ENCODE measurements at places on chromosomes 7 and 10.

GRCh38 chr10:97882142-97883091, 32.8 kb downstream of the GOLGA7B start:
- no peak for DNase-seq

- no peak for DNase-seq
These were observed at the start of gene MBL2 for GRCh38 chr10:52772623-52773022. Gene MBL2, minus strand, starts transcription at chr10:52772784. Its CDS starts 1,149 bp downstream, at chr10:52771635.

GRCh38 chr10:80081801-80082750, 3.6 kb downstream of the TMEM254 start:
- no peak for DNase-seq

- no peak for DNase-seq
These were observed 32.8 kb downstream of the ADRA2A start for GRCh38 chr10:111109501-111110242.

DNA sequence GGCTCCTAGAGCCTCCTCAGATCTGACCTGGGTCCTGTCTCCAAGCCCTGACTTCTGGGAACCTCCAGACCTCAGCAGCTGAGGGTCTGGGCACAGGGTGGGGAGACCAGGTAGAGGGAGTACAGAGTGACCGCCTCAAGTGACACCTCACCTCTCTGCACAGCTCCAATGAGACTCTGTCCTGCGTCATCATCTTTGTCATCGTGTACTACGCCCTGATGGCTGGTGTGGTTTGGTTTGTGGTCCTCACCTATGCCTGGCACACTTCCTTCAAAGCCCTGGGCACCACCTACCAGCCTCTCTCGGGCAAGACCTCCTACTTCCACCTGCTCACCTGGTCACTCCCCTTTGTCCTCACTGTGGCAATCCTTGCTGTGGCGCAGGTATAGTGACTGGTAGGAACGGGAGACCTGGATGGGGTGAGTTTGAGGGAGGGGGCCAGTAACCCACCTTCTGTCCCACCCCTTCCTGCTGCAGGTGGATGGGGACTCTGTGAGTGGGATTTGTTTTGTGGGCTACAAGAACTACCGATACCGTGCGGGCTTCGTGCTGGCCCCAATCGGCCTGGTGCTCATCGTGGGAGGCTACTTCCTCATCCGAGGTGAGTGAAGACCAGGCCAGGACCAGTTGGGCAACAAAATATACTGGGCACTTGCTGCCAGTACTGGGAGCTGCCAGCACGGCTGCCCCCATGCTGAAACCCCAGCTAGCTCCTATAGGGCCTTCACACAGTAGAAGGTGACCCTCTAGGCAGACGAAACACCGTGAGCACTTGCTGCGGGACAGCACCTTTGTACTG, 17.8 kb downstream of the SMO start:
- no peak for DNase-seq

- DNase-seq = no peak
These were observed 23.9 kb downstream of the CUX1 start for GRCh38 chr7:101841328-101841727.

DNA sequence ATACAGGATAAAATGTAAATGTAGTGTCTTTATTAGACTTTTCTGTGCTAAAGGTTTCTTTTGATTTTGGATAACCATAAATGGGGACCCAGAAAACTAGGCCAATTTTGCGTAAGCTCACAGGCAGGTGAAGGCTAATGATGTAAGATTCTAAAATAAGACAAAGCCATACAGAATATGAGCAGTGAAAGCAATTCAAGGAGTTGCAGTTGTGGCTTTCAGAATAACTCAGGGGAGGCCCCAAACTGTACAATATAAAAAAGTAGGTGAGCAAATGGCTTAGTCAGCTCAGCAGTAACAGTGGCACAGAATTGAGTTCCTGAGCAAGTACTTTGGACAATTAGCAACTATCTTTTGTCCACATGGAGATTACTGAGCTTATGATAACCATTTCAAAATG, 81.7 kb upstream of the NRP1 start:
- DNase-seq = no peak

DNA sequence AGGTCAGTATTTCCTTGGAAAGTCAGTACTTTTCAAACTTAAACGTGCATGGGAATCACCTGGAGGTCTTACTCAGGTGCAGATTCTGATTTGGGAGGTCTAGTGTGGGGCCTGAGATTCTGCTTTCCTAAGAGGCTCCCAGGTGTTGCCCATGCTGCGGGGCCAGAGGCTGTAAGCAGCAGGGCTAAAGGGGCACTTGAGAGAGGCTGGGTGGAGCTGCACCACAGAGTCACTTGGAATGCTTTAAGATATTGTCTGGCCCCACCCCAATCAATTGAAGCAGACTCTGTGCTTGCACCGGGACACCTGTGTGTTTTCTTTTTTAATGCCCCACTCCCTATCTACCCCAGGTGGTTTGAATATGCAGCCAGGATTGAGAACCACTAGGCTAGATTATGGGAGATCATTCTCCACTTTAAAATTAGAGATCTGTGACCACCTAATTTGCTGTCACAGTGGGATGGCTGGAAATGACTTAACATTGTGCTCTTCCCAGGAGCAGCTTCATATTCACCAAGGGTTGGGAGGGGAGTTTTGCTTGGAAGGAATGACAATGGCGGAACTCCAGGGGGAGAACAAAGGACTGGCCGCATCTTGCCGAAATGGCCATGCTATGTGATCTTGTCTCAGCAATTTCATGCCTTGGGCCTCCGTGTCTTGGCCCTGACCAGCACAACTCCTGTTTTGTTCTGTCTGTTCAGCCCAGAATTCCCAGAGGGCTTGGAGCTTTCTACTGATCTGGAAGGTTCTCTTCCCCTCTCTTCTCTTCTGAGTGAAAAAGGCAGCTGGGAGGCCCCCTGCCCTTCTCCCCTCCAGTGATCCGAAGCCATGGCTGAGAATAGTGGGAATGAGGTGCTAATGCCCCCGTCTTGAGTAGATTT, 80.2 kb downstream of the FAM241B start:
- no peak for DNase-seq

DNA sequence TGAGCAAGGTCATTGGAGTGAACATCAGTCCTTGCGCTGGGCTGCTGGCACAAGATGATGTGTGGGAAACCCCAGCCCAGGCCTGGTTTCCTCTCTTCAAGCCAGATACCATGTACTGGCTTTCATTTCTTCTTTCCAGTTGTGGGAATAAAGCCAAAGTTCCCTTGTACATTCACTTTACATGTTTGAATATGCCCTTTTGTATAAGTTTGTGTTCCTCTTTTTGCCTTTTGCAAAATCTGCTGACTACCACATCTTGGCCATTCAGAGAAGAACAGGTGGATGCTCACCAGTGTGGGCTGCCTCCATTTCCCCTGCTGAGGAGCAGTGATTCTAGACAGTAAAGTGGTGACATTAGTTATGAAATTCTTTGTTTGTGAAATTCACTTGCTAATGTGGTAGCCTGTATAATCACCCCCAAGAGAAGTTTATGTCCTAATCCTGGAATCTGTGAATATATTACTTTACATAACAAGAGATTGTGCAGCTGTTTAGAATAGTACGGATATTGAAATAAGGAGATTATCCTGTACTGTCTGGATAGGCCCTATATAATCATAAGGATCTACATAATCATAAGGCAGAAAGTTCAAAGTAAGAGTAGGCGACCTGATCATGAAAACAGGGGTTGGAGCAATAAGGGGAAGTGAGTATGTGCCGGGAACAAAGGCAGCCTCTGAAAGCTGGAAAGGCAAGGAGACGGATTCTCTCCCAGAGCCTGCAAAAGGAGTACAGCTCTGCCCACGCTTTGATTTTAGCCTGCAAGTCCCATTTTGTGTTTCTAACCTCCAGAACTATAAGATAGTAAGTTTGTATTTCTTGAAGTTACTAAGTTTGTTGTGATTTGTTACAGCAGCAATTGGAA, 18.8 kb upstream of the AOAH start:
- DNase-seq = no peak

DNA sequence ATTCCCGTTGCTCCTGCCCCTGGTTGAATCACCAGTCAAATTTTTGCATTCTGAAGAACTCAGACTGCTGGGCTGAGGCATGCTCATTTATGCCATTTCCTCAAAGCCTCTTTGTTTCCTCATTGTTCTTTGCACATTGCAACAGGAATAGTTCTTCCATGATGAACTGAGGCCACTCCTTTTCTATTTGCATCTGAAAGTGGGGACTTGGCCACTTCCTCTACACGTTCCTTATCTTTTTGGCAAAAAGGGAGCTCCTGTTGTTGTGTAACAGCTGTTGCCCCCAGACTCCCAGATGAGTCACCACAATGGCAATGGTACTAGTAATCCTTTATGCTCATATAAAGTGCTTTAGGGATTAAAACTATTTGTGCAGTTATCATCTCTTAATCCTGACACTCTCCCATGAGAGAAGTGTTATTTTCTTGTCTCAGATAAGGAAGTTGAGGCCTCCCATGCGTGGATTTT, 20.1 kb upstream of the ITPRID1 start:
- DNase-seq = no peak

DNA sequence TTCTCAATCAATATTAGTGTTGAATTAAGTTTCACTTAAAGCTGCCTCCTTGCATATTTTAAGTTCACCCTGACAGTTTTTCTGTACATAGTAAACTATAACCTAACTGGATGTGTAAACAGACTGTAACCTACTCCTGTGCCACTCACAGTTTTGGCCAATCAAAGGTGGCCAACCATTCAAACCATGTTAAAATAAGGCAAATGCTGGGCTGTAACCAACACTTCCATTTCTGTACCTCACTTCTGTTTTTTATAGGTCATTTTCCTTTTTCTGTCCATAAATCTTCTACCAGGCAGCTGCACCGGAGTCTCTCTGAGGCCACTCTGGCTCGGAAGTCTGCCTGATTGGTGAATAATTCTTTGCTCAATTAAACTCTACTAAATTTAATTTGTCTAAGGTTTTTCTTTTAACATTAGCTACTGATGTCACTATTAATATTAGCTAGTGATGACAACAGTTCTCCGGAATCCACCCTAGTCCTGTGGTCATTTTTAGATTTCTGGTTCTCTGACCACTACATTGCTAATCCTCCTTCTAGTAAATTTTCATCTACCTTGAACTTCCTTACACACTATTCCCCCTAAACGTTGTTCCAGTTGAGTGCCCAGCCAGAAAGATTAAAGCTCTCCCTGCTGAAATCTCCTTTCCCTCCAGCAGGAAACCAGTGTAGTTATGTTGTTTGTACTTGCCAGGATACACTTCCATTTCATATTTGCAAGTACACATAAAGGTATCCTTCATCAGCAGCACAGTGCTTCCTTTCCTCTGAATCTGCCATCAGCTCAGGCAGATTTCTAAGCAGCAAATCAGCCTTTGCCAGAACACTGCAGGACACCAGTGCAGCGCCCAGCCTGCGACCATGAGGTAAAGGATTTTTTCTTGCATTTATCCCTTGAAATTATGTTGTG, 18.6 kb upstream of the IFIT2 start:
- DNase-seq = no peak

DNA sequence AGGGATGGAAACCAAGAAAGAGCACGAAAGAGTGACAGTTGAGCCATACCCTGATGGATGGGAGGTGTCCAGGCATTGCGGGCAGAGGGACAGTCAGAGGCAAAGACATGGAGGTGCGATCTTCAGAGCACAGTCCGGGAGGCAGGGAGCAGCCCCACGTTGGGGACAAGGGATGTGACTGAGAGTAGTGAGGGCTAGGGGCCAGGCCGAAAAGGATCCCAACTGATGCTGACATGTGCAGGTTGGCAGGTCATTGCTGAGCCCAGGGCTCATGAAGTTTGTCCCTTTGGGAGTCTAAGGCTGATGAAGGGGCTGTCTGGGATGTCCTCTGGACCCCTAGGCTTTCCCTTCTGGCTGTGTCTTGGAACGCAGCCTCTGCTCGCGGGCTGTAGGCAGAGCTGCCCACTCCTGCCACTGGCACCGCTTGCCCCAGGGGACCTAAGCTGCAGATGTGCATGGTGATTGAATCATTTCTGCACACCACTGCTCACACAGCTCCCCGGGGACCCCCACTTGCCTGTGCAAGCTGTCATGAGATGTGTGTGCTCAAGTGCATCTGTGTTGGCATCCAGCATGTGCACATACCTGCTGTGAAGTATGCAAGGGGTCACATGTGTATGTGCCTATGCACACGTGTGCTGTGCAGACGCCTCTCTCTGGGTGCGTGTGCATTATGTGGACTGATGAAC, 125.1 kb downstream of the ZMIZ1 start:
- DNase-seq = no peak

GRCh38 chr10:7478727-7479457, 68.1 kb upstream of the SFMBT2 start:
- no peak for DNase-seq

GRCh38 chr7:32318300-32319011, 171.7 kb downstream of the LSM5 start:
- no peak for DNase-seq

GRCh38 chr7:123774496-123774895, 25.7 kb upstream of the WASL start:
- DNase-seq = no peak

DNA sequence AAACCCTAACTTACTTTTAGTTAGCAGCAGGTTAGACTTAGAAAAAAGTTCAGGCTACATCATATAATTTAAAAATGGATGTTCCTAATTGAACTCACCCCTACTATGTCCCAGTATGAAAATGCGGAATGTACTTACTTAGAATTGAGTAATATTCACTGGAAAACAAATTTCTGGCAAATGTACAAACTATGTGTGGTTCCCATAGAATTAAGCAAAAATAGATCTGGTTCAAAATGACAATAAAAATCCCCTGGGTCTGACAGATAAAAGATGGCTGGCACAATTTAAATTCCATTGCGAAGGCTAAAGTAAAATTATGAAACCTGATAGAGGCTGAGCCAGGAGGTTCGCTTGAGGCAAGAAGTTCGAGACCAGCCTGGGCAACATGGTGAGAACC, 42.4 kb upstream of the PRKAR2B start:
- no peak for DNase-seq

GRCh38 chr10:14707481-14707880, 67.2 kb downstream of the FAM107B start:
- DNase-seq = no peak

DNA sequence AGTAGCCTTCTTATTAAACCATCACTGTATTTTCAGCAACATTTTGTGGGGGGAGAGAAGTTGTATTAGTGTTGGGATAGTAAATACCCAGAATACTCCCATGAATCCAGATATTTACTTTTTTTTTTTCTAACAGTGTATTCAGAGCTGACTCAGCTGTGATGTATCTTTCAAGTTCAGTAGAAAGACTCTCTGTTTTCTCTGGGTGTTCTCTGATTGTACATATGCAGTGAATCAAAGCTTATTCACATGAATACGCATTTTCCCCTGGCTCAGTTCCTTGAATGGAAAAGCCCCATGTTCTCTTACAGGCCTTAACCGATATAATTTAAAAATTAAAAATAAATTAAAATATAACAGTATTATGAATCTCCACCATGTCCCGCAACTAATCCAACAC, 1.3 kb downstream of the TFPI2 start:
- DNase-seq = no peak

DNA sequence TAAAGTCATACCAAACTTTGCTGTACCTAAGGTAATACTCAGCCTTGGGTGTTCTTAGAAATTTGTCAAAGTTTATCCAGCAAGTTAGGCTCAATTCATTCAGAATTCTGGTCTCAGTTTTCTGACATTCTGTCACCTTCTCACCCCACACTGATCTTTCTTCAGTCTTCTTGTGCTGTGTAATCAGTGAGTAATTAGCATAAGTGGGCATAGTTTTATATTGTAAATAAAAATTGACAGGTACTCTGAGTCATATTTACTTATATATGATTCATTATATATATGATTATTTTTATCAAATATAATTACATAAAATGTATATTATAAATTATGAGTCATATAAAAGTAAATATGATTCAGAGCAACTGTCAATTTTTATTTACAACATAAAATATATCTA, 170.9 kb upstream of the MAGI2 start:
- no peak for DNase-seq
